ENCODE measurements at places on chromosomes 5 and 9. TPM values are rescaled to one million over a fixed set of nuclear protein-coding genes. Genes with fewer than 3 reads are reported as not detected.

SPINK5 gene
- total RNA-seq: 0.91 TPM

PCDHB11 gene
- total RNA-seq: 4.3 TPM

APC gene
- total RNA-seq: 44.9 TPM

GALNT12 gene
- 10.8 TPM for total RNA-seq

ARHGEF37 gene
- 21.8 TPM for total RNA-seq

DNA sequence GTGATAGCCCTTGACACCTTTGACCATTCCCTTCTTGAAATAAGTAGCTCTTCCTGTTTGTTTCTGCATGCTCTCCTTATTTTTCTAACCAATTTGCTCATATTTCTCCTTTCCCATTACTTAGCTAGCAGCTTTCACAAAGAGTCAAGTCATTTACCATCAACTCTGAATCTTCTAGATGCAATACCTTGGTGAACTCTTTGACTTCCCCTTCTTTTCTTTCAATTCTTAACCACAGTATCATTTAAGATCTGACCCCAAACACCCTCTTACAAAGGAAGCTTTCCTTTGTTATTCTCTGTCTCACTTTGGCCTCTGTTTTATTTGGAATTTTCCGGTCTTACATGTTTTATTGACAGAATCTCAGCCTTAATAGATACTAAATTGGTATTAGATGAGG lies 14.0 kb downstream of the NFX1 start:
- DNase-seq: no peak

GRCh38 chr5:142641711-142642110 lies 44.2 kb downstream of the FGF1 start:
- no peak for DNase-seq

GRCh38 chr5:127697894-127698600 lies 5.1 kb upstream of the CCDC192 start:
- DNase-seq: no peak

GRCh38 chr9:98811051-98811650 lies 3.7 kb downstream of the GALNT12 start:
- no peak for DNase-seq

- DNase-seq: peak; percentile 43
These were observed 494 bp downstream of the ASTN2 start for GRCh38 chr9:117414220-117414905.

GRCh38 chr5:34703767-34704713 lies 47.9 kb downstream of the RAI14 start:
- no peak for DNase-seq

- DNase-seq: peak; percentile 96
These were observed 59.5 kb upstream of the GNE start for GRCh38 chr9:36317766-36318165.

GRCh38 chr9:135820661-135821060 lies 86.7 kb downstream of the CAMSAP1 start:
- DNase-seq: no peak

DNA sequence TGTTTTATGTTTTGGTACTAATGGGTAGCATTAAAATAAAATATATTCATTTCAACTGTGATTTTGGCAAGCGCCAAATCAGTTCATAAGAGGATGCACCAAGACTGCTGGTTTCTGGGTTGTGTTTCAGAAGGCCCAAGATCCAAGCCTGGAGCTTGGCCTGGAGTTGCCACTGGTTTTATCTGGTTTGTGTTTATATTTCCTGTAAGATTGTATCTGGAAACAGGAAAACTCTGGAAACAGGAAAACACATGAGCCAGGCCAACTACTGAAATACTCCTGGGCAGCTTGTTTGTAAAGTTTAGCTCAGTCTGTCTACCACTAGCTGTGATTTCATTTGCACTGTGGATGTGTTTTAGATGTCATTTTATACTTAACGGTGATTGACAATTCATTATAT lies 5.5 kb downstream of the FSTL4 start:
- DNase-seq: no peak

GRCh38 chr5:175693741-175694140 lies 35.9 kb downstream of the HRH2 start:
- no peak for DNase-seq

DNA sequence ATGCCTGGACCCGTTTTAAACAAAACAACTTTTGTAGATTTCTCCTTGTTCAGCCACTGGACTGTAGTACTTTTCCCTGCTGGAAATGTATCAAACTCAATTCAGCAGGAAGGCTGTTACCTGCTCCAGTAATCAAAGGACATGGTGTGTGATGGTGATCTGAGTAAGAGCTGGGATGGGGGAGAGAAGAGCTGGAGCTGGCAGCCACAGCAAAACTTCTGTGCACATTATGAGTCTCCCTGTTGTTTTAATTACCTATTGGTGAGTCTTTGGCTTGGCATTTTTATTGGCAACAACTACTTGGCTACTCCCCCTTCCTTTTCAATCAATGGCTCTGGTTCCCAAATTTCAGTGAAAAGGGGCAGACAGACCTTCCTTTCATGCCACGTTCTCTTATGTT lies 9.7 kb downstream of the NREP start:
- DNase-seq: peak; percentile 73

GRCh38 chr9:90073186-90073945 lies 468.6 kb downstream of the GADD45G start:
- DNase-seq: no peak

DNA sequence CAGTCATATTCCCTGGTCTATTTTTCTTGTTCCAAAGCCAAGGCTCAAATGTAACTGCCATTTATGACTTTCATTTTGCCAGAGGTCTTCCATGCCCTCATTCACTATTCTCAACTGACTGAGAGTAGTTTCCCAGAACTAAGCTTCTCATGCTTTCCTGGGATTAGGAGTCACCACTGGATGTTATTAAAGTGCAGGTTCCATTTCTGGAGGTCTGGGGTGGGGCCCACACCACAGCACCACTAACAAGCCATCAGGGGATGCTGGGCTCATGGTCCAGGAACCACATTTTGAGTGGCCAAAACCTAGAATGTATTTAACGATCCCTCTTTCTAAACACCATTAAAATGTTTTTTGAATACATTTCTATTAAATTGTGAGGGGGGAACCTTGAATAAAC lies 677.6 kb downstream of the SEMA5A start:
- DNase-seq: no peak

All from kidney (tissue), 22 donors.